ENCODE measurements at places on chromosomes 16 and 17. TPM values are rescaled to one million over a fixed set of nuclear protein-coding genes. Genes with fewer than 3 reads are reported as not detected.
A peak's percentile ranks its signal among the peaks of the same experiment; 100 is the strongest.

DNA sequence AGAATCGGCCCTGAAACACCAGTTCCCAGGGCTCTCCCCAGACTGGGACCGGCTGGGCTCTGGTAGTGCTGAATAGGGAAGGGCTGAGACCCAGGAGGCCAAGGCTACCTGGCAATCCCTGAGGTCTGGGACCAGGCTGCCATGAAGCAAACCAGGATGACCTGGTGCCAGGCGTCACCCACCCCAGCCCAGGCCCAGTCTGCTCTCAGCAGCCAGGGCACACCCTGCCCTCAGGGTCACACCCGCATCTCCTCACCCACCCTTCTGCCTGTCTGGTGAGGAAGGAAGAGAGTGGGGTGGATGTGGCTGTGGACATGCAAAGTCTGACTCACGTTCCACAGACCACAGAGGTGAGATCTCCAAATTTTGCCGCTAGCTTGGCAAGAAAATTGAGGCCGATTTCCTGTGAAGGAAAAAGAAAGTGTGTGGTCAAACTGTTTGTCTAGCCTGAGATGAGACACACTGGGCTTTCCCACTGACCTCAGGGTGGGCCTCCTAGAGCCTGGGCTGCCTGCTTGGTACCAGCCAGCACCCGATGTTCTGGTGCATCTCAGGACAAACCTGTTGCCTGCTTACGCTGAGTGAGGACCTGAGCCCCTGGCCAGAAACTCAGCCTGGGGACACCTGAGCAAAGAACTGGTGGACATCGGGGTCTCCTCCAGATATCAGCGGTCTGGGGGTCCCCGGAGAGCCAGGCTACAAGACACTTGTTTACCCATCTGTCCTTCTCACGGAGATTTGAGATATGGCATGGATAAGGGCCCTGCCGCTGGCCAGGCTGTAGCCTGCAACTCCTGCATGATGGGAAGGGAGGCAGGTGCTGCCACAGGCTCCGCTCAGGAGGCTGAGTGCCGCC lies 6.3 kb upstream of the RAB37 start:
- DNase-seq: no peak

- no peak for DNase-seq
Measured at GRCh38 chr17:80633207-80633606, 88.6 kb downstream of the RPTOR start.

- no peak for DNase-seq
Measured at GRCh38 chr16:68360956-68361355, 50.1 kb downstream of the PRMT7 start.

Gene SLC13A5
- total RNA-seq: not detected

Gene YWHAE
- total RNA-seq: 370 TPM

DNA sequence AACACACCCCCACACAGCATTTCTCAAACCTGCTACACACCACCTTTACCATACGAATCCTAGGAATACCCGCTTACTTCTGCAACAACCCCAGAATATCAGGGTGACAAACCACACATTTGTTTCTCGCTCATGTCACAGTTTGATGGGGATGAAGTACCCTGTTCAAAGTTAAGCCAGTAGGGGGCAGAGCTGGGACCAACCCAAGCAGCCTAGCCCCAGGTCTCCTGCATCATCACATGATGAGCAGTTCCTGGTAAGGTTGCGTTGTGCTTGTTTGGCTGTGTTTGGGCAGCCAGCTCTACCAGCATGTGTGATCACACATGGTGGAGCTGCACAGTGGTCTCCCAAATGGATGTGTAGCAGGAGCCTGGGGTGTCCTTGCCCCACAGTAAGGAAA lies 103.6 kb upstream of the C16orf82 start:
- DNase-seq: peak; percentile 37

GRCh38 chr17:63071797-63072196 lies 105.8 kb downstream of the TANC2 start:
- no peak for DNase-seq

GRCh38 chr17:37813751-37814150 lies 68.9 kb upstream of the HNF1B start:
- DNase-seq: no peak

GRCh38 chr17:4949321-4950074 lies 1.2 kb upstream of the PFN1 start:
- peak; percentile 88 for DNase-seq

Gene DPEP1
- total RNA-seq: 0.28 TPM

DNA sequence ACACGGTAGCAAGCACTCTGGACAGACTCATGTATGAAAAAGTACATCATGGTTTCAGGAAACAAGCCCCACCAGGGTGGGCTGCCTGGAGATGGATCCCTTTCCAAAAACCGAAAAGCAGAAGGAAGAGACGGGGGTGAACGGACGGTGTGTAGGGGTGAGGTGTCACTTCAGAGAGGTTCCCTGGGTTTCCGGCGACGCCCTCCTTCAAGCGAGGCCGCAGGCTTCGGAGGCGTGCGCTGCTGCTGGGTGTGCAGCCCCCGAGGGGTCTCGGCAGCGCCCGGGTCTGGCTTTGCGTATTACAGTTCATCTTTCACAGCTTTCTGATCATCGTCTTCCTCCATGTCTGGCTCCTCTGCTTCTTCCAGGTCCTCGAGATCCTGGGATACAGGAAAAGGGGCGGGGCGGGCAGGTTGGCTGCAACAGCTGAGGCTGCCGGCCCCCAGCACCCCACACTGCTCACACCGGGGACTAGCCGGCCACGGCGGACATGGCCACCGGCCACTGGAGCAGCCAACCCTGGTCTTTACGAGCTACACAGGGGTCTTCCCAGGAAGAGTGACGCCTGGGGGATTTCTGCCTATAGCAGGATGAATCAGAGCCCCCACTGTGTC lies 9.0 kb upstream of the PPP1R27 start:
- DNase-seq: no peak

DNA sequence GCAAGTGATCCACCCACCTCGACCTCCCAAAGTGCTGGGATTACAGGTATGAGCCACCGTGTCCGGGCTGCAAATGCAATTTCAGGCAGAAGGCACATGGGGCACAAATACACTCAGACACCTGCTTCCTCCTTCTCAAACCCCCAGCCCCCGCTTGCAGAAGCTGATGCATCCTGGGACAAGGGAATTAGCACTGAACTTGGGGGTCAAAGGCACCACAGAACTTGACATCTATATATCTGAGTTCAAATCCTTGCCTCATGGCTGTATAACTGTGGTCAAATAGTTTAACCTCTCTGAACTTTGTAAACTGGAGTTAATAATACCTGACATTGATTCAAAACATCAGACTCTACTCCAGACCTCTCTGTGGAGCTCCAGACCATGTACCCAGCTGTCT lies 4.1 kb upstream of the ARL5C start:
- DNase-seq: no peak
